ENCODE measurements at places on chromosomes 4 and X.

DNA sequence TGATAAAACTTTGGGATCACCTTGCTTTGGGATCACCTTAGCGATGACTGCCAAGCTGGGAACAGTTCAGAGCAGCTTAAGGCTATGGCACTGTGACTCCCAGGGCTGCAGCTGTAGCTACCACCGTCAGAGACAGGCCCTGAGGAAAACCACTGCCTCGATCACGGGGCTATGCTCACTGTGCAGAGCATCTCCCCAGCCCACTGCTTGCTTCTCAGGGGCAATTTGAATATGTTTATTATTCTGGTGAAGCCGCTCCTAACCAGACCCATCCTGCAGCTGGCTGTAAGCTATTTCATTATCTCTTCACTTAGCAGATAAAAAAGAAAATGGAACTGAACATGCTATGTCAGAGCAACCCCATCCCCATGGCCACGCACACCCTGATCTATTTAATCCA lies 328.5 kb downstream of the EVC2 start:
- DNase-seq, result no peak

- DNase-seq, result no peak
Measured at GRCh38 chrX:68175562-68175961, 257.7 kb downstream of the OPHN1 start.

DNA sequence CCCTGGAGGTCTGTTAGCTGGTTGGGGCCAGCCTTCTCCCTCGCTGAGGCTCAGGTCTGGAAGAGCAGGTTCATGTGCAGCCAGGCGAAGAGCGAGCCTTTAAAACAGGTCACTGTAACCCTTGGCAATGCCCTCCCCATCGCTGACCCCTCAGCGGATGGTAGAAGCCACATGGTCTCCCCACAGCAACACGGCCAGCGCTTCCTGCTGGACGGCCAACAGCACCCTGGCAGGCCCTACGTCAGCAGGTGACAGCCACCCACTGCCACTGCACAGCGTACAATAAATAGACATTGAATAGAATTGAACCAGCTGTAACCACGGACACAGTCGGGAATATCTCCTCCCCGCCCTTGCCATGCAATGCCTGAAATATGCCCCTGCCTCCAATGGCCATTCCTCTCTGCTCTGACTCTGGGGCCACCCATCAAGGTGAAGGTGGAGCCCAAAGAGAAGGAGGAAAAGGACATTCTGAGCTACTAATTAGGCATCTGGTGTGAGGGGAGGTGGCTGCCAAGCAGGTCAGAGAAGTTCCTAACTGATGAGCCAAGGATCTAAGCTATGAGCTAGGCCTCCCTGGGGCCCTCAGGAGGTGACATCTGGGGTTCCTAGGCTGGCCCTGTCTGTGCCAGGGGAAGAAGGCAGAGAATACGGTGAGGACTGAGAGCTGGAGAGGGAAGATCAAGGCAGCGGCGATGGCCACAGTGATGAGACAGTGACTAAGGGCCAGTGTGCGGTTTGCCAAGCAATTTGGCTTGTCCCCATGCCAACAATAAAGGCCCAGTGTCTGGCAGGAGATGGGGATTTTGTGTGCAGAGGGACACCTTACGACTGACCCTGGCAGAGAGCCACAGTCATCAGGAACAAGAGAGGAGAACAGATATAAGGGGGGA lies 202.3 kb downstream of the BCOR start:
- DNase-seq, result no peak

DNA sequence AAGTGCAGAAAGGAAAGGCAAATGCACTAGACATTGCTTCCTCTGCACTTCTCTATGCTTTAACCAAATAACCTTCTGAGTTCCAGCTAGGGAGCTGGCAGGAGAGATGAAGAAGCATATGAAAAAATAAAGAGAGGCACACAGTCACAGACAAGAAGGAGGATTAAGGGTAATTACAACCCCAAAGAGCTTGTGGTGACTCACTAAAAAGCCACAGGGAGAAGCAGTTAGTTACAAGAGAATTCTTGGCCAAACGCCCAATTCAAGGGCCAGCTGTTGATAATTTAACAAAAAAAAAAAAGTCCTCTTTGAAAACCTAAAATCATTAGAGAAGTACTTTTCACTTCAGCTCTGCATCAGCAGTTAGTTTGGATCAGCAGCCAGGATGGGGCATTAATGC lies 478.0 kb downstream of the KCNIP4 start:
- DNase-seq, result no peak

GRCh38 chr4:145808848-145809512 lies 129.0 kb downstream of the C4orf51 start:
- no peak for DNase-seq

All from NCI-H187 (cell line).